ENCODE measurements at places on chromosomes 2 and 18.
A peak's percentile ranks its signal among the peaks of the same experiment; 100 is the strongest.

DNA sequence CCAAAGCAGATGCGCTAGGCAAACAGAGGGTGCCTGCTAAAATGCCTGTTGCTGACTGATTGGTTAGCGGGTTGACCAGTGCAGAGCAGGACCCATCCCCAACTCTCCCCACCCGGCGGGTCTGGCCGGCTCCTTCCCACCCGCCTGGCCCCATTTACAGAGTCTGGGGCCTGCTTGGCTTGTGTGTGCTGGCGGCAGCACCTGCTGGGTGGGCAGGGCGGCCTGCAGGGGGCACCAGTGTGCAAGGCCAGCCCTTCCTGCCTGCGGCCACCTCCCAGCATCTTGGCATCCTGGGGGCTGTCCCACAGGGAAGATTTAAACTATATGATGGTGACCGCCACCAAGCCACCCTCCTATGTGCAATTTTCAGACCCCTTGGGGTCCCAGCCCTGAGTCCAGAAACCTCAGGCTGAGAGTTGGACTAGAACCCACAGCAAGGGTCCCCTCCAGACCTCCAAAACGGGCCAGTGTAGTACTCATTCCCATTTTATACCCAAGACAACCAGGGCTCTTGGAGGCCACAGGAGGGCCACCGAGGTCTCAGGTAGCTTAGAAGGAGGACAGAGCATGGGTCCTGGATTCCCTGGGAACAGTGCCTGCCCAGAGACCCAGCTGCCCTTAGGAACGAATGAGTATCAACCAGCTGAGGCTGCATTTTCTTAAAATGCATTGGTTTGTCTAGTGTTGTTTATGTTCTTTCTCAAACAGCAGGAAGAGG lies 173.6 kb downstream of the SMAD7 start:
- peak; percentile 48 for DNase-seq

GRCh38 chr18:3664563-3665178 lies 214.7 kb downstream of the TGIF1 start:
- DNase-seq, result no peak

DNA sequence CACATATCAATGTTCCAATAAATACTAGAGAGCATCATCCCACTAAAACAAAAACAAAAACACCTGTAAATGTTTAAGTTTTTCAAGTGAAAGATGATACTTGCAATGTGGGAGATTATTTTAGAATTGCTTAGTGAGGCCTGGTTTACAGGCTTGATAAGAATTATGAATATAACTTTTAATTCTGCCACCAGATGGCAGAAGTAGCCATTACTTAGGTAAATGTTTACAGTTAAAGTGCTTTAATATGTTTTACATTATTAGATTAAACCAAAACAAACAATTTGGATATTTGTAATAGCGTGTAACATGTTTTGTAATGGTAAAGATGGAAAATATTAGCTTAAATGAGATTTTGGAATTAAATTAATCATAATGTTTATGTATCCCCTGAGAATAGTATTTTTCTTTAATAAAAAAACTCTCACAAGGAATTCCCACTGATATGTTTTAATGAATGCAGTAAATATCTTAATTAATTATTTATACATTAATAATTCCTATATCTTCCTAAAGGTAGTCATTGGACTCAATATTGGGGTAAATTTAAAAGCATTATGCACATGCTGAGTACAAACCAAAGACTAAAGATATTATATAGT lies 522.0 kb downstream of the SPAG16 start:
- no peak for DNase-seq

GRCh38 chr18:10526561-10526949 lies 728 bp downstream of the NAPG start:
- DNase-seq, result no peak

- no peak for DNase-seq
Measured at GRCh38 chr2:127584047-127584446, 48.6 kb downstream of the MYO7B start.

GRCh38 chr2:99488539-99489062 lies 1.2 kb downstream of the REV1 start:
- DNase-seq, result no peak

- DNase-seq, result no peak
Measured at GRCh38 chr2:1642066-1642861, 102.1 kb downstream of the PXDN start.

DNA sequence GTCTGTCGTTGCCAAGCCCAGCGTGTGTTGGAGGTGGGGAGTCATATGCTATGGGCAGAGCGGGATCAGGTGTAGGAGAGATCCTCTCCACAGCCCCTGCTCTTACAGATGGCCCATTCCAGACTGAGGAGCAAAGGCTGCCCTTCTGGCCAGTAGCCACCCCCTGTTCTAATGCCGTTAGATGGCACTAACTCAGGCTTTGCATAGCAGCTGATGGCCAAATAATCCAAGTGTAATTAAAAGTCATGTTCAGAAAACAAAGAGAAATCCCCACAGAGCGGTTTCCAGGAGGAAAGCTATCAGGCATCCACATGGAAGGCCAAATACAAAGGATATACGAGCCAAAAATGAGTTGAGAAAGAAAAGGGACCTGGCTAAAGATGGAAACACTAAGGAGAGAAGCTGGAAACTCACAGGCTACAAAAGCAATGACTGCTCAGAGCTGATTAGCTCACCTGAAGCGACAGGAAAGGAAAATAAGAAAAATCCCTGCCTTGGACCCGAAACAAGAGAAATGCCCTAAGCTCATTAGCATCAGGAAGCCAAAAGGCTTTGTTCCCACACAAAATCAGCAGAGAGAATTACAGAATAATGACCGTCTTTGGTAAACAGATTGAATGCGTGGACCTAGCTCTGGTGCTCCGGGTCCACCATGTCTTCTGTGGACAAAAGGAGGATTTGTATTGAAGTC lies 1002.4 kb upstream of the KLHL29 start:
- no peak for DNase-seq

DNA sequence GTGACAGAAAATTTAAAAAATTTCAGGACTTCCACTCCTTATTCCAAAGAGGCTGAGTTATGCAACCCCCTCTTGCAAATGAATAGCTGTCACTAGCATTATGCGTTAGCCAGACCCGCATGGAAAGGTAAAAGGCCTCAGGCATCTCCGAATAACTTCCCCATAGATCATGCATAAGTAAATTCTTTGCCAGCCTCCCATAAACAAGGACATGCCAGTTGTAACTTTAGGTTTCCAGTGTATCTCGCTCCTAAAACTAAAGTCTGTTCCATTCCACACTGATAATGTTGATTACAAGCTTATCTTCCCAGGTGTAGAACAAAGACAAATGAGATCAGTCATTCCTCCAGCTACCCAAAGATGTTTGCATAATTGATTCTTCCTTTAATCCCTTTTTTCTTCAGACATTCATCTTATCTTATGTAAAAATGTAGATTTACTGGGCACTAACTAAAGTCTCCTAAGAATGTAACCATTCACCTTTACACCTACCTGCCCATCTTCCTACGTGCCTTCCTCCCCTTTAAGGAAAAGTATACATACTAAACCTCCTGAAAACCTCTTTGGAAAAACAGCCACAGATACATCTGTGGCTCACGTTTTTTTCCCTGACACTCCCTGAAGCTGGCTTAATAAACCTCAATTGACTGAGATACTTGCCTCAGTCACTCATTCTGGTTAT lies 13.6 kb upstream of the NFU1 start:
- no peak for DNase-seq

- DNase-seq, result no peak
Measured at GRCh38 chr18:35376393-35376741, 770 bp downstream of the ZNF396 start.

GRCh38 chr2:80238692-80239469 lies 65.7 kb downstream of the LRRTM1 start:
- no peak for DNase-seq

- no peak for DNase-seq
Measured at GRCh38 chr2:21422050-21422449, 298.3 kb downstream of the TDRD15 start.

DNA sequence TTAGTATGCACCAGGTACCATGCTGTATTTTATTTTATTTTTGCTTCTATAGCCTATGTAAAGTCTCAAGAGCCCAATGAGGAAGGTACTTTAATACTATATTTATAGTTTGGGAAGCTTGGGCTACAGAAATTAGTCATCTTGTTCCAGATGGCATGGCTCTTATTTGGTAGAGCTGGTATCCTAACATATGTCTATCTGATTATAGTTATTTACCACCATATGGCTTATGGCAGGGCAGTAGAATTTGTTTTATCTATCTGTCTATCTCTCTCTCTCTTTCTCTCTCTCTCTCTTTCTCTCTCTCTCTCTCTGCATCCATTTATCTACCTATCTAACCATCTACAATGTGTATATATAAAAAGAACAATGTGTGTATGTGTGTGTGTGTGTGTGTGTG lies 1293.7 kb upstream of the SLC39A10 start:
- DNase-seq, result no peak

Data from stimulated activated CD8-positive, alpha-beta memory T cell treated with anti-CD3 and anti-CD28 coated beads, Interleukin-12 subunit alpha, Interleukin-12 subunit beta, amount 100 ng/mL, for 4 hours (primary cell).